ENCODE measurements at places on chromosomes 12 and 14. TPM values are rescaled to one million over a fixed set of nuclear protein-coding genes. Genes with fewer than 3 reads are reported as not detected.

Gene TMPRSS12
- not detected for total RNA-seq

DNA sequence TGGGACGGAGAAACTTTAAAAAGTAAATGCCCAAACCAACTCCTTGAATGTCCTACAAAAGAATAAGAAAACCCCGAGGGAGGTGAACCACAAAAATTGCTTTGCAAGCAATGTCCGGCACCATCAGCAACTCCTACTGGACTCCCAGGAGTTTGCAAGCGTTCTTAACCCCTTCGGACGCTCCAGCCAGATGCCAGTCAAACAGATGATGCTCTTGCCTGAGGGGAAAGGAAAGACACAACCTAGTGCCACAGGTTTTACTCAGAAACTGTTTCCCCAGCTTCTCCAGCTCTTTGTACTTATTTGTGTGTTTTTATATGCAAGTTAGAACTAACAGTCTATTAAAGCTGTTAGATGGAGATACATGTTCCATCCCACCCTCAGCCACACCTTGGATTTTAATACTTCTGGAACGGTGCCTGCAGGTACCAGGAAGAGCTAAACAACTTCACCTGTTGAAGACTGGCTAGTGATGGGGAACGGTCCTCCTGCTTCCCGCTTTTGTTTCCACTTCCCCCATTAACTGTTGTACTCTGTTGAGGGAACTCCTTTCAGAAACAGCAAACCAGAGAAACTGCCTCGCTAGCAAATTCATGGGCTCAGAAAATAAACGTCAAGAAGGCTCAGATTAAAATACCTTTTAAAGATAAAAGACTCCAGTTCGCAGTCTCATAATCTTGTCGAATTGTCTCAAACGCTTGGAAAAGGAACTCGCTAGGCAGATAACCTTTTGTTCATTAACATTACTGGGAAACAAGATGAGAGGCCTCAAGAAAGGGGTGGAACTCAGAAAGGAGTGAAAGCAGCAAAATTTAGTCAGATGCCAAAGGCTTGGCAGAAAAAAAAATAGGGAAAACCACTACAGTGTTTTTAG is 1.1 kb upstream of the FERMT2 start:
- DNase-seq: no peak

- DNase-seq: no peak
Observed at GRCh38 chr12:58920961-58921861, 907 bp upstream of the LRIG3 start.

GRCh38 chr12:51893786-51894185 is 5.9 kb downstream of the ANKRD33 start:
- no peak for DNase-seq

GRCh38 chr12:117441751-117442150 is 80.3 kb upstream of the NOS1 start:
- DNase-seq: no peak

DNA sequence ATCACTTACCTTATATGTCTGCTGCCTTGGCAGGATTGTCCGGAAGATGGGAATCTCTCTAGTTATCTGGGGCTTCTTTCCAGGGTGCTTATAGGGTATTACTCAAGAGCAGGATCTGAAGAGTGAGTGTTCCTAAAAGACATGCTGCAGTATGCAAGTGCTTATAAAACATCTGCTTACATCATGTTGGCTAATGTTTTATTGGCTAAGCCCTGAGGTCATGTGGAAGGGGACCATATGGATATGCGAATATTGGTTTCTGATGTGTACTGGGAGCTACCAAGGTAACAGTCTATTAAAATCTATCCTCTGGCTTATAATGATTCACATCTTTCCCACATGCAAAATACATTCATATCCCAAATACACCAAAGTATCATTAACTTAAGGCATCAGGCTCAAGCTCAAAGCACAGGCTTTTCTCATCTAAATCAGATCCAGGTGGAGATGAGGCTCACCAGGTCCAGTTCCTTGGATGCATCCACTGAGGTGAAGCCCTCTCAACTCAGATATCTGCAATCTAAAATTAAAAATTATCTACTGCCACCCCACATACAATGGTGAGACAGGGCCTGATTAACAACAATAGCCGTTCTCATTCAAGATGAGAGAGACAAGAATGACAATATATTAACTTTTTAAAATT is 29.8 kb downstream of the LRRIQ1 start:
- no peak for DNase-seq

- DNase-seq: no peak
Observed at GRCh38 chr12:72036393-72036792, 97.7 kb downstream of the TPH2 start.

- DNase-seq: no peak
Observed at GRCh38 chr14:49951691-49952345, 58.9 kb downstream of the ARF6 start.

Gene GZMH
- not detected for total RNA-seq

Gene CCDC177
- total RNA-seq: not detected

Gene KICS2
- total RNA-seq: 15.9 TPM

Gene SLC25A21
- not detected for total RNA-seq

DNA sequence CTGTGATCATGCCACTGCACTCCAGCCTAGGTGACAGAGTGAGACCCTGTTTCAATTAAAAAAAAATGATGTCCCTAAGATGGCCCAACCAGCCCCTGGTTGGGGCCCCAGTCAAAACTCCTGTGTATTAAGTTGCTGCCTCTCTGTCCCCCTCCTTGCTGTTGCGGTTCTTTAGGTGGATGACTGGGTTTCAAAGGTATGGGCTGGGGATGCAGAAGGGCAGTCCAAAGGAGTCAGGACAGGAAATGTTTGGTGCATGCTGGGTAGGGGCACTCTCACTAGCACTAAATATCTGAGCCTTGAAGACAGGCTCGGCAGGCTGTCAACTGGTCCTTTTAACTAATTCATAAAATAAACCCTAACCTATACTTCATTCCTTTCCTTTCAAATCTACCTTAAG is 12.0 kb upstream of the PIP4K2C start:
- no peak for DNase-seq

Gene CCDC85C
- 4.1 TPM for total RNA-seq

- no peak for DNase-seq
Observed at GRCh38 chr12:76790564-76791552, 26.9 kb downstream of the ZDHHC17 start.

Gene DTX1
- 80.9 TPM for total RNA-seq

DNA sequence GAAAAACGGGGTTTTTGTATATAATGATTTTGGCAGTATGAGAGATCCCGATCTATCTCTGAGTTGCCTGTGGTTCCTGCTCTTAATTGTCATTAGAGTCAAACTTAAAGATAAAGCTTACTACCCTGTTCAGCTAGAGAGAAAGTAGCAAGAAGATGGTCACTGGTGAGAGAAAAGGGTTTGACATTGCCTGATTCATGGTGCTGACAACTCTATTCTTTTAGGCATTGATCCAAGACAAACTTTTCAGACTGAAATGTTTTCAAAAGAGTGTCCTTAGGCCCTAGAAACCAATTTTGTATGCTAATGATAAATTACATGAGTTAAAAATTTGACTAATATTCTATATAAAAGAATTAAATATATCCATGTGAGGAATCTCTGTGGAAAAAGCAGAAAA is 35.1 kb downstream of the PELI2 start:
- DNase-seq: no peak

GRCh38 chr12:39176356-39176755 is 266.6 kb downstream of the KIF21A start:
- no peak for DNase-seq

Gene OTUB2
- 1.1 TPM for total RNA-seq

DNA sequence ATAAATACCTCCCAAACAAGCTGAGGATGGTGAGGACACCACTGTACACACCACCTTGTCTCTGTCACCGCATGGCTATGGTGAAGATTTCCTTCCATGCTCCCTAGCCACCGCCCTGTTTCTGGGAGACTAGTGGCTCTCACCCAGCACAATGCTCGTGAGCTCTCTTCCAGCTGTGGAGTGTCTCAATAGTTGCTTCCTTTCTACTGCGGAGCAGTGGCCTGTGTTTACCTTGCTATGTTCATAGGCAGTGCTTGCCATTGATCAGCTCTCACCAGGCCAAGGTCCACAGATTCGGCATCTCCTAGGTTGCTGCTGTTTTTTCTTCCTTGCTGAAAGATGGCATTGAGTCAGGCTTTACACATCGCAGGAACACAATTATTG is 313.6 kb upstream of the RTL1 start:
- no peak for DNase-seq

Gene GALNT16
- total RNA-seq: 6.5 TPM

Gene ZNF384
- total RNA-seq: 28.1 TPM

DNA sequence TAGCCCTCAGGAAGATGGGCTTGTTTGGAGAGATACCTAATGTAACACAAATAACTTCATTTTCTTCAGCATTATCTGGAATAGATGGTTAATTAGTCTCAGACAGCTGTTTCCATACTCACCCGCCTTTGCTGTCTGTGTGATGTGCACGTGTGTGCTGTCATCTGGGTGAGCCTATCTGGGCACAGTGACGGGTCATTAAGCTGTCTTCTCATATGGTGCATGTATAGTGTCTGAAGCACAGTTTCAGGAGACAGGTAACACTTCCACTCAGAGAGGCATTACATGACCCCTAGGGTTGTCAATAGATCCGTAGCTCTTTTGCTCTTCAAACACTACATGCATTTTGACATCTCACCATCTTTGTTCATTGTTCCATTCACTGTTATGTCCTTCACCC is 493.3 kb downstream of the APAF1 start:
- DNase-seq: no peak

DNA sequence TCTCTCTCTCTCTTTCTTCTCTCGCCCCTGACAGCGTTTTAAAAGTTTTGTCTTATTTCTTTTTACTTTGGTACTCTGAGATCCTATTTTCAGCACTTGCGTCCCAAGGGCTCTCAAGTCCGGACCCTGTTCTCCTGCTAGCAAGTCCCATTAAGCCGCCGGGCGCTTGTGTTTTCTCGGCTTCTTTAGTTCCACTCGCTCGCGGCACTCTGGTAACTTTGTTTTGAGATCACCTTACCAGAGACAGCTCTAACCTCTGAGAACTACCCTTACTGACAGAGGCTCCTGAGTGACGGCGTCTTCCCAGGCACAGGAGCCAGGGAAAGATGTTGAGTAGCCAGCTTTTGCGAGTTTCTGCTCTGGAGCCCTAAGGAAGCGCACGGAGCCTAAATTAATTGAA is 2.7 kb upstream of the MYF5 start:
- no peak for DNase-seq

GRCh38 chr12:54134850-54135249 is 53.9 kb downstream of the SMUG1 start:
- no peak for DNase-seq

Gene SLC11A2
- total RNA-seq: 59.6 TPM

GRCh38 chr14:55950135-55950534 is 168.1 kb upstream of the PELI2 start:
- no peak for DNase-seq

DNA sequence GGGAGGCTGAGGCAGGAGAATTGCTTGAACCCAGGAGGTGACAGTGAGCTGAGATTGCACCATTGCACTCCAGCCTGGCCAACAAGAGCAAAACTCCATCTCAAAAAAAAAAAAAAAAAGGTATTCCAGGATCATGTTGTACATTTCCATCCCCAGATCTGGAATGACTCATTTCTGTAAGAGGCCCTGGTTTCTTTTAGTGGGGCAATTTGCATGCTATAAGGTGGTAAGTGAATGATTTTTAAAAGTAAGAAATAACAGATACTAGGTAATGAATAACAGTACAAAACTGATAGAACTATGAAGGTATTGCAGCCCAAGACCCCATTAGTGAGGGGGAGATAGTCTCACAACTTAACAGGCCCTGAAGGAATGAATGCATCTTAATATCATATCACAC is 17.7 kb upstream of the ADCK1 start:
- no peak for DNase-seq

- DNase-seq: no peak
Observed at GRCh38 chr14:52703225-52703624, 3.8 kb upstream of the PSMC6 start.

Gene TMEM229B
- total RNA-seq: 0.93 TPM

Gene KRT77
- not detected for total RNA-seq

- no peak for DNase-seq
Observed at GRCh38 chr14:21070083-21070609, at the start of gene ARHGEF40. Gene ARHGEF40, plus strand, starts transcription at chr14:21070304. Its CDS starts 93 bp downstream, at chr14:21070397.

Gene BEST3
- total RNA-seq: not detected

DNA sequence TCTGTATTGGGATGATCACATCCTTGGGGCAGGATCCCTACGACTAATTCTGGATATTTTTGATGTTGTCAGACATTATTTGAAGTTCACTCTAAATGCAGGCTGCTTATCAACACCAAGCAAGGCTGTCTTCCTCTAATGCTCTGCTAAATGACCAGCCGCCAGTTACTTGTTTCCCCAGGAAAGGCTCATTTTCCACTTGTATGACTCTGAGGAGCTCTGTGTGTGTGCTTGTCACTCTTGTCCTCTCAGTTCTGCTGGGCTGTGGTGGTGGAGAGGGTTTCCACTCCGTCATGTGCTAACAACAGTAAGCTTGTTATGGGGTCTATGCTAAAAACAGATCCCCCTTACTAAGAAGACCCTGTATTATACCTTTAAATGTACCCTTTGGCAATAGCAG is 42.1 kb downstream of the ATL1 start:
- no peak for DNase-seq

- no peak for DNase-seq
Observed at GRCh38 chr12:132291402-132292175, 37.8 kb downstream of the GALNT9 start.

DNA sequence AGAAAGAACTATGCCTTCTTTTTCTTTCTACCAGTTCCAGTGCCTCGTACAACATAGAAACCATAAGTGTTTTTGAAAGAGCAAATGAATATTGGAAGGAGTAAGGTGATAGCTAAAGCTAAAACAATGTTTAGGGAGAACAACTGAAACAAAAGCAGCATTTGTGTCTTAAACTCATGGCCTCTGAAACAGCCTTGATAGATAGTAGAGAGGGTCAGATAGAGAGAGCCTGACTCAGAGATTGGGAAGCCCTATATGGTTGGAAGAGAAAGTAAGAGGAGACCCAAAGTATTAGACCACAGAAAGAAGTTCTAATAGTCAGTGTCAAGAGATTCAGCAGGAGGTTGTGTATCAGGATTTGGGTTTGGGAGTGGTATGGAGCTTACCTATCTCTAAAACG is 79.6 kb upstream of the IFNG-AS1 start:
- DNase-seq: no peak

Gene DAO
- total RNA-seq: not detected

- no peak for DNase-seq
Observed at GRCh38 chr14:64838656-64839055, 41.1 kb downstream of the SPTB start.

Gene PZP
- total RNA-seq: not detected

Gene APOLD1
- 336 TPM for total RNA-seq

DNA sequence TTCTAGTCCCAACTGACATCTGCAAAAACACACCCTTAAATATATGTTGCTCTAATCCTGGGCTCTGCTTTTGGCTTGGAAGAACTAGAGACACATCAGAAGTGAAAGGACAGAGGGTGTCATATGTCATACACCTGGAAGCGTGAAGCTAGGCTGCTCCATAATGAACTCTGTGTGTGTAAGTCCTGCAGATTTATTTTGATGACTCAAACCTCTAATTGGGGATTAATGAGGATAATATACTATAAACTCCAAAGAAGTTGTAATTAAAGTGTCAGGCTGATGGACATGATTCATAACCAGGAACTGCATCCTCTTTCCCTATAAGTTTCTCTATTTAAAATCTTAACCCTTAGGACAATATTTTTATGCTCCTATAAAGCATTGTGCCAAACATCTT is 4.4 kb upstream of the KCNK10 start:
- no peak for DNase-seq

GRCh38 chr12:15404485-15404884 is 82.2 kb downstream of the PTPRO start:
- no peak for DNase-seq

Data from omental fat pad (tissue), 4 donors.